Kidney (tissue), 22 donors: ENCODE measurements at places on chromosomes 2 and 18.
A peak's percentile ranks its signal among the peaks of the same experiment; 100 is the strongest.

GRCh38 chr2:88160517-88160916 lies 9.6 kb upstream of the THNSL2 start:
- DNase-seq, result no peak

GRCh38 chr18:76486574-76486973 lies 8.5 kb downstream of the ZNF516 start:
- DNase-seq, result no peak

- DNase-seq, result no peak
These were observed 555.2 kb downstream of the DCDC2C start for GRCh38 chr2:4258563-4258962.

- no peak for DNase-seq
These were observed 82.0 kb upstream of the ITGB6 start for GRCh38 chr2:160282063-160282580.

DNA sequence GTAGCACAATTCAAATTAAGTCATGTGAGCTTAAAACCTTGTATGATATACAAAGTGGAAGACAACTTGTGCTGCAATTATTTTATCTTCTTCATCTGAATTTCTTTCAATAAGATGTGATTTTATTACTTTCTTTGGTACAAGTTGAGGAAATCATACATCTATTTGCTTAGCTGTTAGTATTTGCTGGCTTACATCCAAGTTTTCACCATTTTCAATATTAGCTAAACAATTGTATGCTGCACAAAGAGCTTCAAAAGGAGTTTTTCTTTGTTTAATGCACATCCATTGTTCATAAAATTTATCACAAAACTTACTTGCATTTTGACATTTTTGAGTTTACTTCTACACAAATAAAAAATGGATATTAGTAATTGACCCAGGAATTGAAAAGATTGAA lies 40.9 kb downstream of the SCN9A start:
- DNase-seq, result no peak

DNA sequence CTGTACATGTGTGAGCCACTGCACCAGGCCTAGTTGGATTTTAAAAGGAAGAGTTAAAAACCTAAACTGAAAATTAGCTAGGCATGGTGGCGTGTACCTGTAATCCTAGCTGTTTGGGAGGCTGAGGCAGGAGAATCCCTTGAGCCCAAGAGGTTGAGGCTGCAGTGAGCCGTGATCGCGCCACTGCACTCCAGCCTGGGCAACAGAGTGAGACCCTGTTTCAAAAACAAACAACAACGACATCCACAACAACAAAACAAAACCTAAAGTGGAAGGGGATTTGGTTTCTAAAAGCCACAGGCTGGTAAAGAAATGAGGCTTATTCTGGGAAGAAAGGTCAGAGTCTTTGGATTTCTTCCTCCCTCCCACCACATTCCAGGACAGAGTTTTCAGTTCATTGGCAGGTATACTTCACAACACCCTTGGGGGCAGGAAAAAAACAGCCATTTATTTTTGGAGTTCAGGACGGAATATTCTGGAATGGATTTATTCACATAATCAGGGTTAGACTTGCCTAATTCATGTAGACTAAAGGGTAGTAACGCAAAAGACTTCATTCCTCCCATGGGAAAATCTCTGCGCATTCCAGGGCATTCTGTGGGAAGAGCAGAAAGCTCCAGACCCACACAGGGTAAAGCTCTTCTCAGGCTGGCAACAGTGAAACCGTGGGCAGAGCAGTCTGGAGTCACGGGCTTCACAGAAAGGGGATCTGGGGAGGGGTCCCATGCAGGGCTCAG lies 34.9 kb downstream of the TEX44 start:
- peak; percentile 63 for DNase-seq

DNA sequence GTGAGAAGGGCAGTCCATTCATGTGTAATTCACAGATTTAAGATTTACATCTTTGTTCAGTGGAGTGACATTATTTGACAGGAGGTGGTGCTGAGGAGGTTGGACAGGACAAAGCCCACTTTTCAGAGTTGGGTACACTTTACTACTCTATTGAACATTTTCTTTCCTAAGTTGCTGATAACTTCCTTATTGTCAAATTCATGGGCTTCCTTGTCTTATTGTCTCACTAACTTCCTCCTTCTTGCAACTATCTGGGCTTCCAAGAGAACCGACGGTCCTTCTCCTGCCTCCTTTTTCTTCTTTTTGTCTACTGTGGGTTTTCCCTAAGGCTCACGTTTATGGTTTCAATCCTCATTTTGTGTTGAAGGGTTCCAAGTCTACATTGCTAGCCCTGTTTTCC lies 67.7 kb upstream of the DNMT3A start:
- no peak for DNase-seq

GRCh38 chr2:20223407-20224163 lies 1.3 kb downstream of the SDC1 start:
- peak; percentile 80 for DNase-seq

- no peak for DNase-seq
These were observed 2.8 kb downstream of the PCBP1 start for GRCh38 chr2:70089983-70090525.

GRCh38 chr2:28253543-28253942 lies 139.1 kb upstream of the FOSL2 start:
- DNase-seq, result no peak

GRCh38 chr18:6745504-6746031 lies 16.1 kb downstream of the ARHGAP28 start:
- DNase-seq, result no peak

DNA sequence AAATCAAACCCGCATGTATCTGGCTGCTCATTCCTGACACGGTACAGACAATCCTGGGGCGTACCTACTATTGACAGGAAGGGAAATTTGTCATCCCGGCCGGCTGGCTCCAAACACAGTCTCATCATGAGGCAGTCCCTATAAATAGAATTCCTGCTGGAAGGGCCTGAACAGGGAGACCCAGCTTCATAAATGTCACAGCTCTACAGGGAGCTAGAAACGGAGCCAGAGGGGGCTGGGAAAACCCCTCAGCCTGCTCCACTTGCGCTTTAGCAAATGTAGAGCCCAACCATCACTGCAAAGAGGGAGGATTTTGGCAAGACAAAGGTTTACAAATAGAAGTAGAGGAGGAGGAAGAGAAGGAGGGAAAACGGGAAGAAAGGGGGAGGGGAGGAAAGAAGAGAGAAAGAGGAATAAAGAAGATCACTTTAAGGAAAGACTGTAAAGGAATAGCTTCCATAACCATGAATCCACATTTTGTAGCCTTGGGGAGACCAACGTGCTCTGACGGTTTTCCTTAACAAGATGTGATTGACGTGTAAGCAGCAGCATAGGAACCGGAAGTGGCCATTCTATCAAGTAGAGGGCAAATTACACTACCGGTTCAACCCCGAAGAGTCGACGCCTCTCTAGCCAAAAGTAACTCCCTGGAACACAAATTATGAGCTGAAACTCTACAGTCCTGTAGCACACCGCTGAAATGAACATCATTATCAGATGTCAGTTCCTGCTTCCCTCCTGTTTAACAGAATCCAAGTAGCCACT lies 56.8 kb upstream of the TTN start:
- no peak for DNase-seq

DNA sequence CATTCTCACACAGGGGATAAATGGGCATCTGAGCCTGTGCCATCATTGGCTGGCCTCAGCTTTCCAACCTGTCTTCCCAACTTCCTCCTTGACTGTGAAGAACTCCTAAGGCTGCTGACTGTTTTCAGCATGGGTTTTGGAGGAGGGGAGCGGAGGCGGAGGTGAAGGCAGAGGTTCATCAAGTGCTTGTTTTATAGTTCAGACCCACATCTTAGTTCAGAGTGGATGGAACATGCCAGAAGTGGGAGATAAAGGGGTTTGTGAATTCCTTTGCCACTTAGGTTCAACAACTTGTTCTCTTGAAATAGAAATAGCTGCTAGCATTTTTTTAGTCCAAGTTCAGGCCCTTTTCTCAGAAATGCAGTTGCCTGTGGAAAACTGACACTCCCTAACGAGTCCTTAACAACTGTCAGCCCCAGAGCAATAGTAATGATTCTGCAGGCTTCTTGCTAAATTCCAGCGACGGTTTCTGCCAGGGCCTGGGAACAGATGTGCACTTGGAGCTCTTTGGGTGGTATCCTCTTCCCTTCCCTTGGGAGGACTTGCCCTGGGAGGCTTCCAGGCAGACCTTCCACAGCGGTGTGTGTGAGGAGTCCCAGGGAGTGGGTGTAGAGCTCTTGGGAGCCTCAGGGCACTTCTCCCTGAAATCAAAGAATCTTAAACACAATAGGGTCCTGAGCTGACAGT lies 30.1 kb upstream of the ITGA6 start:
- DNase-seq, result no peak

- DNase-seq, result peak; percentile 58
These were observed 2031.3 kb upstream of the CELF4 start for GRCh38 chr18:39596891-39597290.

DNA sequence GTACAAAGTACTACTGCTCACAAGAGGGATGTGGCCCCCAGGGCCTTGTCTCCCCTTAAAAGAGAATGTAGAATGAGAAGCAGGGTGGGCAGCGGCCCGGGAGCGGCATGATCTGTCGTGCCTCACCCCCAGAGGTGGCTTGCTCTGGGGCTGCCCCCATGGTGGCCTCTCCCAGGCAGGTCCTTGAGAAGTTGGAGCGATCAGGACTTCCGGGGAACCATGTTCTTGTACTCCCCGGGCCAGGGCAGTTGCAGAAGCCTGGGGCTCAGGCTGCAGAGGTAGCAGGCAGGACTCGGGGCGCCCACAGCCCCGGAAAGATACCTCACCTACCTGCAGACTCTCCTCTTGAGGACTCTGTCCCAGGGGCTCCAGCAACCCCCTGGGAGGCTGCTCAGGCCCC lies 62.6 kb downstream of the CYP26B1 start:
- no peak for DNase-seq

- no peak for DNase-seq
These were observed 99.9 kb downstream of the NFATC1 start for GRCh38 chr18:79495591-79496071.

DNA sequence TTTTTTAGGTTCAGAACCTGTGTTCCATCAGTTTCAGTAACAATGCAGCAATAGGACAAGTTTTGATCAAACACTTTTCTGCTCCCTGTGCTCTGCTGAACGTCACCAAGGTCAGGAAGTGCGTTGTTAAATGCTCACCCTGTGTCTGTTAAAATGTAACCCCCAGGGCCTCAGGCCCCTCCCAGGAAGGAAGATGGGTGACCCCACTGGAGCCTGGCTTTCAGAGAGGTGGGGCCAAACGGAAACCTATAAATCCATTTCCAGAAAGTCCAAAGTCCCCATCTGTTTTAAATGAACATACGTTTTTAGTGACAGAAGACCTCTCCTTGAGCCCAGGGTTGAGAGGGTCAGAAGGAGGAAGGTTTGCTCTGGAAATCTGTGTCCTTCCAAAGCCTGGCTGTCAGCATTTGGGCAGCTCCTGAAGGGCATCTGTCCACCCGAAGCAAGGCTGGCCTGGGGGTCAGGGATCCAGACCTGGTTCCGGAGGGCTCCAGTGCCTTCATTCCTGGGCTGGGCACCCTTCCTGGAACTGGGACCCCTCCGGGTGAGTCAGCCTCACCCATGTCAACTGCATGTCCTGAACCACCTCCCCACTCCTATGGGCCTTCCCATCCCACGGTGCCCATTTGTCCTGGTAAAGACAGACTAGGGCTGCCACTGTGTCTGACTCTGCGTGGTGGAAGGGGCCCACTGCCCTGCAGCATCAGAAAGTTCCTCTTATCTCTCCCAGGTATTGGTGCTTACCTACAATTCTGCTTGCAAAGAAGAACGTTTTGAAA lies 117.4 kb upstream of the COPS8 start:
- DNase-seq, result peak; percentile 33

DNA sequence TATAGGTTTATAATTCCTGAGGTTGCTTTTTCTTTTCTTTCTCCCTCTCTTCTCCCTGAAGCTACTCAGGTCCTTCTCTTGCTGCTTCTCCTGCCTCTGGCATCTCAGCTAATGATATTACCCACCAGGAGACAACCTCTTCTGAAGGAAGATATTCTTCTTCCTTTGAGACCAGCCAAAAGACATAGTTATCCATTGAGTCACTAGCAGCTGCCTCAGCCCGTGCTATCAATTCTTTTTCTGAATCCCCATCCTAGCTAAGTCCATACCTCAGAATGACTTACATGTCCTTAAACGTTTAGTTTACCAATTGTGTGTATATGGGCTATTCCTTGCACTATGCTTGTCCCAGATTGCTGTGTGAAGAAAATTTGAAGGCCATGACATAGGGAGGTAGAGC lies 25.0 kb upstream of the RNF103 start:
- DNase-seq, result no peak

DNA sequence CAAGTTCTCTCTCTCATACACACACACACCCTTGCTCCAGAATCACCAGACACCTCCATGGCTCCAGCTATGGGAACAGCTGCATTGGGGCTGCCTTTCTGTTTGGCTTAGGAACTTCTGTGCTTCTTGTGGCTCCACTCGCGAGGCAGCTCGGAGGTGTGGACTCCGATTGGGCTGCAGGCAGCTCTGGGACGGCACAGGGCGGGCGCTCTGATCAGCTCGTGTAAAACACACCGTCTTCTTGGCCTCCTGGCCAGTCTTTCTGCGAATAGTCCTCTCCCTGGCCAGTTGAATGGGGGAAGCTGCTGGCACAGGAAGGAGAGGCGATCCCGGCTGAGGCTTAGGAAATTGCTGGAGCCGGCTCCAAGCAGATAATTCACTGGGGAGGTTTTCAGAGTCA lies 22.4 kb downstream of the FOSL2 start:
- no peak for DNase-seq

GRCh38 chr2:378364-378763 lies 90.5 kb upstream of the ALKAL2 start:
- no peak for DNase-seq

- DNase-seq, result no peak
These were observed 11.1 kb downstream of the TRAPPC8 start for GRCh38 chr18:31931886-31932240.

DNA sequence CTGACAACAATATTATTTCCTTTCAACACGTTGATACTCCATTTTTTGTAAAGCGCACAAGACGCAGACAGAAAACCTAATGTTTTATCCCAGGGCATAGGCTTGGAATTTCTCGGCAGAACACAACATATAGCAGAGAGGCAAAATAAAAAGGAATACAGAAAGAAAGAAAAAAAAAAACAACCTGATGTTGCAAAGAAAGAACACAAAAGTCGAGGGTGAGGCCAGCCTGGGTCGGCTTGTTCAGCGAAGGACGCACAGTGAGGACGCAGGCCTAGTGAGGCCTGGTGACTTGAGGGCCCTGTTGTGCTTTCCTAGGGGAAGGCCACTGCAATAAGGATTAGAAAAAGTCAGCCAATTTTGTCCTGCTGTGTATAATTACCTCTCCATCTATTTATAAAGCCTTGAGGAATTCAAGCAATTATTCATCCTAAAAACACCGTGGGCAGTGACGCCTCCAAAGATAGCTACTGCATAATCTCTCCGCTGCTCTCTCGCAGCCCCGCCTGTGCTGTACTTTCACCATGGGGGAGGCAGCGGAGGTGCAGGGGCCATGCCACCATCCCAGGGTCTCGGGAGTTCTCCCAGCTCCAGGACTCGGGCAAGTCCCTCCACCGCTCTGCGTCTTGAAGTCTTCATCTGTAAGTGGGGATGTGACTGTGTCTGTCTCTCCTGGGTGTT lies 61.9 kb upstream of the SH3RF3 start:
- no peak for DNase-seq

- no peak for DNase-seq
These were observed 57.8 kb downstream of the CD8B2 start for GRCh38 chr2:106545007-106545406.

- DNase-seq, result no peak
These were observed 82.1 kb upstream of the REV1 start for GRCh38 chr2:99571954-99572353.
